ENCODE measurements at places on chromosomes 5 and 9.

GRCh38 chr9:129580211-129580915 lies 40.5 kb downstream of the C9orf50 start:
- no peak for DNase-seq

DNA sequence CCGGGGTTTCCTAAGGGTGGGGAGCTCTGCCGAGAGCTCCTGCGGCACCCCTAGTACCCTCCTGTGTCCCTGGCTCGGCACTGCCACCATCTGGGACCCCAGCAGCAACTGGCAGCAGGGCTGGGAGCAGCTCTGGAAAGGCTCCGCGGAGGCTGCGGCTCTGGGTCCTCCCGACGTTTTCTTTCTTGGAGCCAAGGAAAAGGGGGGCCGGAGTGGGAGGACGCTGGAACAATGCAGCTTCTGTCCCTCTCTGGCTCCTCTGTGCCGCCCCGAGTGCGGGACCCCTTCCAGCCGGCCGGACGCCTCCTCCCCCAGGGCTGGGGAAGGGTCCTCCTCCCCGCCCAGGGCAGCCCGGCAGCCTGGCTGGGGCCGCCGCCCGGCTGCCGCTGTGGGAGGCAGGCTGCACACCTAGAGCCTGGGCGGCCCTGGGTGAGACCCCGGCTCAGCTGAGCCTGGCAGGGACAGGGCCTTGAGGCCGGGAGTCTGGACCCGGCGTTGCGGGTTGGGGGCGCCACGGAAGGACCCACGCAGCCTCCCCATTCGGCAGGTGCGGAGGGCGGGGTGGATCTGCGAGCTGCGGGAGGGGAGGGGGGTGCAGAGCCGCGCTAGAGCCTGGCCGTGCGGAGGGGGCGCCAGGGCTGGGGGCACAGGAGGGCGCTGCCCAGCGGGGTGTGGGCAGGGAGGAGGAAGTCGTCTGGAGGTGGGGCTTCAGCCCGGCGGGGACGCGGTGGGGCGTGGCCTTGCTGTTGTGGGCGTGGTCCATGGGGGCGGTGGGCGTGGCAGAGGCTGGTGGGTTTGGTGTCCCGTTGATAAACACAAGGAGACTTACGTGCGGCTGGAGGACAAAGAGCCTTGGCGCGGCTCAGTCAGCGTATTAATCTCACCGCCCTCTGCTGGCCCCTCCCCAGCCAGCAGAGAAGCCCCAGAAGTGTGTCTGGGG lies 15.1 kb downstream of the GPSM1 start:
- DNase-seq, result no peak

DNA sequence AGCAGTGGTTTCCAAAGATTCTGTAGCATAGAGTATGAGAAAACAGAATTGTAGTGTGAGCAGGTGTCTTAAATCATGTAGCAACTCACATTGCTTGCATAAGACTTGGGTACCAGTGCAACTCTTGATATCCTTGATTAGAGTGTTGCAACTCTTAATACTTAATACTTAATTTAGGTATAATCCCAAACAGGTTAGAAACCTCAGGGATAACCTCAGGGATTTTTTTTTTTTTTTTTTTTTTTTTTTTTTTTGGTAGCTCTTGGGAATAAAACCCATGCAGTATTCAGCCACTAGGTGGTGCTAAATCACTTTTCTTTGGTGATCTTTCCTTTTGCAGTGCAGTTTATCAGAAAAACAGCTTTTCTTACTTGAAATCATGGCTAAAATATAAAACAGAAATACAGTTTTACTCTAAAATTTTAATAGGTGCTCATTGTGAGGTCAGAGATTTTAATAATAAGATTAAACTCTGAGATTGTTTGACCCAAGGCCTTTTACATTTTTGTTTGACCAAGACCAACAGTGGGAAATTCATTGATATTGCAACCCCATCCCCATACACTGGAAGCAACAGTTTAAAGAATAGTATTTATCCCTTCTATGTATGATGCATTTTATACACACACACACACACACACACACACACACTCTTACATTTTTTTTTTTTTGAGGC lies 55.3 kb downstream of the ERAP1 start:
- no peak for DNase-seq

- DNase-seq, result no peak
Measured at GRCh38 chr9:73007966-73008672, 55.3 kb upstream of the ALDH1A1 start.

Measured in NCI-H1930 (cell line).